ENCODE measurements at places on chromosomes 16 and 17.

GRCh38 chr17:82200135-82200534 lies 12.5 kb downstream of the CCDC57 start:
- DNase-seq, result no peak

DNA sequence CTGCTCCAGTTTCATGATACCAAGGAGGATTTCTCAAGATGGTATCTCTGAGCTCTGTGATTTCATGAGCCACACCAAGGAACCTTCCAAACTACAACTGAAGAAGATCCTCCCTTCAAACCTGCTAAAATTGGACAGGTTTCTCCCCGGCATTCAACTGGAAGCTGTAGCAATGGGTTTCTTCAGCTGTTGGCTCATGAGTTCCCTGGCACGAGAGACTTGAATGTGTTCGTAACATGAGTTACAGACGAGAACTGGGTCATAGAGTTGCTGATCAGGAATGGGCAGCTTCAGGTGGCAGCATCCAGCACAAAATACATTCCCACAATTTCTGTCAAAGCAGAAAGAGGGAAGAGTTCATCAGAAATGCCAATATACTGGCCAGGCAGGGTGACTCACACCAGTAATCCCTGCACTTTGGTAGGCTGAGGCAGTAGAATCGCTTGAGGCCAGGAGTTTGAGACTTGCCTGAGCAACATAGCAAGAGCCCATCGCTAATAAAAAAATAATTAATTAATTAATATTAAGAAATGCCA lies 3.4 kb upstream of the HSF5 start:
- DNase-seq, result no peak

GRCh38 chr16:67525176-67525860 lies 3.3 kb upstream of the RIPOR1 start:
- no peak for DNase-seq

- DNase-seq, result no peak
These were observed 40.7 kb downstream of the BRIP1 start for GRCh38 chr17:61822326-61823285.

- DNase-seq, result no peak
These were observed 5.6 kb upstream of the ANKS4B start for GRCh38 chr16:21227866-21228265.

- DNase-seq, result no peak
These were observed 4.0 kb downstream of the BHLHA9 start for GRCh38 chr17:1274245-1274608.
